Cerebellar cortex (tissue), 1 donor: ENCODE measurements at places on chromosomes 11 and 22.
A peak's percentile ranks its signal among the peaks of the same experiment; 100 is the strongest.

- no peak for DNase-seq
Observed at GRCh38 chr22:47575291-47575690, 812.8 kb downstream of the TBC1D22A start.

DNA sequence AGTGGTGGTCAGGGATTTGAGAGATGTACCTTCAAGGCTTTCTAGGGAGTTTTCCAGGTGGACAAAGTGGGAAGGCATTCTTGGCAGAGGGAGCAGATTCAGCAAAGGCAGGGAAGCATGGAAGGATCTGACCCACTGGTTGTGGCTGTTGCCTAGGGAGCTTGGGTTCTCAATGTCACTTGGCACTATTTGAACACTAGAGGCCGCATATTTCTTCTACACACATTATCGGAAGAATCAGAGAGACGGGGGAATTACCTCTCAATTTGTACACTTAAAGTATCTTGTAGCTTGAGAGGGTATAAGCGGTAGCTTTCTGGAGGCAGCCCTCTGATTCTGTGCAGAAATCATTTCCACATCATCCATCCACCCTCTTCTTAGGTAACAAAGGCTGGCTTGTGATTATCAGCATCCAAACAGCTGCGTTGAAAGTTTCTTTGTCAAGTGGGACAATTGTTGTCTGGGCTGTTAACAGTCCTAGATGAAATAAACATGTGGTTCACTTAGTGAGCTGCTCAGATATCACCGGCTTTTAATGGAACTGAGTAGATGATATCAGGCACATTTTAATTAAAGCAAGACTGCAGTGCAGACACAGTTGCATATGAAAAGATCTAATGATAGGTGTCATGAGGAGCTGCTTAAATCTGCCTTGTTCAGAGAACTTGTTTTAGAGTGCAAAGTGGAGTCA is 2.6 kb downstream of the NELL1 start:
- DNase-seq: peak; percentile 14

DNA sequence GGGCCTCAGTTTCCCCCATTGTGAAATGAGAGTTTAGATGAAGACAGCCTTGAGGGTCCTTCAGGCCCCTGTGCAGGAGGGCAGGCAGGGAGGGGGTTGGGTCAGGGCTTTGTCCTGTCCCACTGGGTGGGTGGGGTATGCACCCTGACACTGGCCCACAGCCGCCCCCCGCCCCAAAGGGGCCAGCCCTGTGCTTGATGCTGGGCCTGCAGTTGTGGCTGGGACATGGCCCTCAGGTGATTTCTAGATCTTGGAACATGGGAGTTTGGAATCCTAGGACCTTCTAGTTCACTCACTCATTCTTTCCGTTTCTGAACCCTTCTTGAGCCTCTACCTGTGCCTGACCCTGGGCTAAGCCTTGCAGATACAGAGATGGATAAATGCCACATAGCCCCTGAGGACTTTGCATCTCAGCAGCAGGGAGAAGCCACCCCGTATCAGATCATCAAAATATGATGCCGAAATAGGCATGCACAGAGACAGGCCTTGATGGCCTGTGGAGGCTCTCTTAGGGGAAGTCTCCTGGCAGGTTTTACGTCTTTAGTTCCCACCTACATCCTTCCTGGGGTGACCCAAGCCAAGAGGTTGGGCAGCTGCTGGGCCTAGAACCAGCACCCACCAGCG is 76.0 kb downstream of the FBLN1 start:
- DNase-seq: no peak

DNA sequence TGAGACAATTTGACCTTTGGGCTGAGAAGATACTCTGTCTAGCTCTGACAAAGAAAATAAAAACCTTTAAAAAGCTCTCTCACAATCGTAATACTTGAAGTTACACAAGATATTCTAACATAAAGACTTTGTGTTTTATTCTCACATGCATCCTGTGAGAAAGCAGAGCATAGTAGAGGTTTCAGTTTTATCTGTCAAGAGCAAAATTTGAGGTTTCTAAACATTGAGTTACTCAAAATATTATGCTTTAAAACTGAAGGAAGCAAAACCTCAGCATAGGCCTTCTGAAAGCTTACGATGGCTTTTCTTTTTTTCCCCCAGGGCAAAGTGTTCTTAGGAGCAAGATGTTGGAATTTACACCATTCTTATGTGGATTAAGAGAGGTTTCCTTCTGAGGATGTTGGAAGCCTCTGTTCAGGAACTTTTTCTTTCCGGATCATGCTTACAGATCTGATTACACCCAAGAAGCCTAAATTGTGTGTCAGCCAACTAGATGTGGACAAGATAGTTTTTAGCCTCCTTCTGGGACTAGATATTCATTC is 15.0 kb upstream of the OR51M1 start:
- no peak for DNase-seq

DNA sequence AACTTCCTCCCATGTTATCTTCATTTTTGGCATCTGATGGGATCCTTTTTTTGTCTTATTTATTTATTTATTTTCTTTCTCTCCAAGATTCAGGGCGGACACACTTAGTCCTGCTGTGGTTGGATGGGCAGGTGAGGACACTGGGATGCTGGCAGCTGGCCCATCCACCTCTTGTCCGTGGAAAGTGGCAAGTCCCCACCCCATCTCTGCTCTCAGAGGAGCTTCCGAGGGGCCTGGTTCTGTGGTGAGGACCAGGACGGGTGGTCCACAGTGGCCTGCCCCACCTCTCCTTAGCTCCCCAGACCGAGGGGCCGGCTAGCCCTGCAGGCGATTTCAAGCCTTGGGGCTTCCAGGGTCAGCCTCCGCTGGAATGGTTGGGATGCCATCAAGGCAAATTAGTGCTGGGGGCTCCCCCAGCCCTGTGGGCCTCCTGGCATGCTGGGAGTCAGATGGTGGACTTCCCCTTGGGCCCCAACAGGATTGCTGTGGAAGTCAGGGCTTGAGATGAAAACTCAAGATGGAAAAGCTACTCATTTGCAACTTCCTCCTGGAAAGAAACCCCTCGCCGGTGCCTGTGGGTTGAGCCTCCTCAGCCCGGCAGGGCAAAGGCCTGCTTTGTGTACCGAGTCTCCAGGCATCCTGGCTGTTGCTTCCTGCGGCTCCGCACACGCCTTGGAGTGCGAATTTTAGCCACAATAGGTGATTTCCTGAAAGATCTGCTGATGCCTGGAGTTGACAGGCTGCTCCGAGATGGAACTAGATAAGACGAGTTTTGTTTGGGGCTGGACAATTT is 31.2 kb upstream of the LINC01488 start:
- DNase-seq: no peak

GRCh38 chr11:62577046-62577714 is 3.5 kb upstream of the EEF1G start:
- DNase-seq: no peak

DNA sequence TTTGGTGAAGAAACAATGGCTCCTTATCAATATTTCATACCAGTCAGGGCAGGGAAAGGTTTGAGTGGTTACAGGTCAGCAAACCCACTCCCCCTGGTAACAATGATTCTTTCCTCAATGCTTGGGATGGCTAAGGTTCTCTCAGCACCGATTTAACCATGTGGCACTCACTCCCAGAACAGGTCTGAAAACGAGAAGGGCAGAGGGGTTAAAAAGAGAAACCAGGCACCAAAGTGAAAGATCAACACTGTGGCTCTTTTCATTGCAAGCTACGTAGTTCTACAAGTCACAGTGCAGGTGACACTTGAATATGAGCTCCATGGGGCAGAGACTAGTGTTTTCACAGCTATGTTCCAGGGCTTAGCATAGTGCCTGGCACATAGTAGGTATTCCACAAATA is 132.4 kb downstream of the PLEKHA7 start:
- DNase-seq: no peak

DNA sequence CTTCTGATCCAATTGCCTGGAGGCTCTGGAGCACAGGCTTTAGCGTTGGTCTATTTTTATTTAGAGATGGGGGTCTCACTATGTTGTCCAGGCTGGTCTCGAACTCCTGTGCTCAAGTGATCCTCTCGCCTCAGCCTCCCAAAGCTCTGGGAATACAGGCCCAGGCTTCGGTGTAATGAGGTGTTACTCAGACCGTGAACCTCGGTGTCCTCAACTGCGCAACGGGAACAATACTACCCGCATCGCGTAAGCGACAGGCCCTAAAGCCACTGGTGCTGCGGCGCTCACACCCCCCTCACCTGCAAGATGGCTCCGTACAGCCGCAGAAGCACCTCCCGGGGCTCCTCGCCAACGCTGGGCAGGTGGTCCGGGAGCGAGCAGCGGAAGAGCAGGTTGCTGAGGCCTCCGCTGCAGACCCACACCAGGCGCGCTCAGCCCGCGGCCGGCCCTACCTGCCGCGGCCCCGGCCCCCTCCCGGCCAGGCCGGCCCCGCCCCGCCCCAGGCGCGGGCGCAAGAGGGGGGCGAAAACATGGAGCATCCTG is 628 bp downstream of the CHKB start:
- peak; percentile 39 for DNase-seq

DNA sequence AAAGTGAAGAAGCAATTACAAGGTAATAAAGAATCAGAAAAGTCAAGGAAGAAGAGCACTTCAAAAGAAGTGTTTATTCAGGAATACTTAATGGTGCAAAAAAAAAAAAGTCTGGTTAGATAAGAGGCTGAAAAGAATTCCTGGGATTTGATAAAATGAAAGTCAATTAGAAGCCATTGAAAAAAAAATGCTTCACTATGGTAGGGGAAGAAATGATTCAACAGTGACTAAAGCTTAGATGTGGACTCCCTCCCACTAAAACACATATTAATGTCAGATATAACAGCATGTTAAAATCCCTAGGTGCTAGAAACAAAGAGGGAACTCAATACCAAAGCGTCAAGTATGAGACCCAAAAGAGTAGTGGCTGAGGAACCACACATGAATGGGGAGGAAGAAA is 335.3 kb upstream of the PITPNB start:
- DNase-seq: no peak

- DNase-seq: peak; percentile 83
Observed at GRCh38 chr22:41301085-41302020, at the start of gene ZC3H7B. TSS of gene ZC3H7B (plus strand) at chr22:41301525. CDS start at chr22:41320661, 19,136 bp downstream.

- DNase-seq: no peak
Observed at GRCh38 chr11:9720290-9720630, 56.4 kb downstream of the SWAP70 start.

- no peak for DNase-seq
Observed at GRCh38 chr22:48177631-48178030, 1415.2 kb downstream of the TBC1D22A start.

DNA sequence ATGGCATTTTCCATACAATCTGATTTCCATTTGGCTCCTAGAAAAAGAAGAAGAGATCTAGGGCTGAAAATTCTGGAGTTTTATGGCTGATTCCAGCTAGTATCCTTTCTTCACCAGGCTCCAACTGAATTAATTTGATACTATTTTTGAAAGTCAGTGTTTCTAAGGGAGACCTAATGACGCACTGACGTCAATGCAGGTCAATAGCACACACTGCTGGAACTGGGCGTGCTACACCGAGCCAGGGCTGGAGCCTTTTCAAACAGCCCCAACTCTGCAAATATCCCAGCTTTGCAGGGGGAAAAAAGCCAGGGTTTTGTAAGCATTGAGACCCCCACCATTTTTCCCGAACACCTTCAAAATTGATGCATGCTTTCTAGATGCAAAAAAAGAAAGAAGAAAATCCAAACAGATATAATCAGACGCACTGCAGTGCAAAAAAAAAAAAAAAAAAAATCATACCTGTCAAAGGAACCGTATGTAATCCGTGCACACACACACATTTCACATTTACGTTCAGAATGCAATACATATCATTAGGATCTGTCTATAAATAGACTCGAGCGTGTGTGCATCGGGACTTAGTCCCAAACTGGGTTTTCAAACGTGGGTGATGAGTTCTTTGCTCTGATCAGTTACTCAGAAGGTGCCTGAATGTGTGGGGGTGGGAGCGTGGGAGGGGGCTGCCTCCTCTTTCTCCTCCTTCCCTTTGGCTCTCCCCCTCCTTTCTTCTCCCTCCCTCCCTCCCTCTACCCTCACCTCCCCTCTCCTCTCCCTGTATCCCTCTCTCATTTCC is 124.5 kb upstream of the HSD17B12 start:
- DNase-seq: peak; percentile 69

GRCh38 chr11:76666830-76667229 is 3.7 kb downstream of the LRRC32 start:
- no peak for DNase-seq

DNA sequence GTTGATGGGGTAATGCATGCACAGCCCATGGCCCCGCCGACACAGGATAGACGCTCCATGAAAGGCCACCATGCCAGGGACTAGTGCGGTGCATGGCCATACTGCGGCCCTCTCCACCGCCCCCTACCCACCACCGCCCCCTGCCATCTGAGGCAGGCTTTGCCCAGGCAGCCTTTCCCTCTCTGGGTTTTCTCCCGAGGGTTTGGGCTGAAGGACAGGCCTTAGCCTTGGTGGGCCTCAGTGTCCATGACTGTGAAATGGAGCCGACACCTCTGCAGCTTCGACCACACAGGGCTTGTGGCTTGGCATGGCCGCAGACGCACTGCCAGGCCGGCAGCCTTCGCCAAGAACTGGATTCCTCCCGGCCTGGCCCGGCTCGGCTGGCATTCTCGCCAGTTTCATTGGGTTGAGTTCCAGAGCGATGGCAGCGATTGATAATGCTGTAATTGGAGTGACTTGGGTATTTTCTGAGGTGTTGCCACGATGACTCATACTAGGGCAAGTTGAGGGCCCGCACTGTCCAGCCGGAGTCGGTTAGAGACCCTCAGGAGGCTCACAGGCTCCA is 111.3 kb downstream of the WNT7B start:
- DNase-seq: no peak

GRCh38 chr11:105049481-105049880 is 4.3 kb upstream of the CARD16 start:
- DNase-seq: no peak

GRCh38 chr11:2794968-2795322 is 90.6 kb downstream of the CDKN1C start:
- no peak for DNase-seq

DNA sequence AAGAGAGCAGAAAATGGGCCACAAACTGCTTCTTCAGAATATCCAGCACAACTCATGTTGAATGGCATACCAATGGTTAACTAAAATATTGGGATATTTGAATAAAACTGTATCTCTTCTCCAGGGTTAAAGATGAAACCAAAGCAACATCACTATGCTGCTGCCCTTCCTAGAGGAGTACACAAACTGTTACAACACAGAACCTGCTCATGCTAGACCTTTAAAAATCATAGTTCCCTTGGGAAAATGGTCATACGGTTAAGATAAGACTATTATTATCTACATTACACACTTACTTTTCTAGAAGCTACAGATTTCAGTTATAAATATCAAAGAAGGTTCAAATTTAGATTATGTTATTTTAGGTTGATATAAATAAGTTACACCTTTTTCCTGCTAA is 78.6 kb upstream of the TP53AIP1 start:
- no peak for DNase-seq

DNA sequence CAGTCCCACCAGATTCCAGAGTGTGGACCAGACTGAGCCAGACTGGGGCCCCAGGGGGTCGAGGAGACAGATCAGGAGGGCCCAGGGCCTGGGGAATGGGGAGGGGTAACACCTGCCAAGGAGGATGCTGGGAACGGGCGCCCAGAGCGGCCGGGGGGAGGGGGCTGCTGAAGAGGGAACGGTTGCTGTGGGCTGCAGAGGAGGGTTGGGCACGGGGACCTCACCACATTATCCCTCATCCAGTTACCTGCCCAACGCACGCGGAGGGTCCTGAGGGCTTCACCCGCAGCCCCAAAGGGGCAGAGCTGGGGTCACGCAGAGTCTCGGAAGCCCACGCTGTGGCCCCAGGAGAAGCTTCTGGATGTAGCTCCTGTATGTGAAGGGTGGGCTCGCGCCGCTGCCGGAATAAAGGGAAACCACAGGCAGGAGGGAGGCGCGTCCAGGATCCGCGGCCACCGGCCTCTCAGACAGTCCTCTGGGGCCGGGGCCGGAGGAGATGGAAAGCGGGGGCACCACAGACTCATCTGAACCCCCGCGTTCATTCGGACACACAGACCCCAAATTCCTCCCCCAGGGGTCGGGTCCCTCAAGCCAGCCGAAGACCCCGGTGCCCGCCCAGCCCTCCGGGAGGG is 866 bp upstream of the SELENOO start:
- no peak for DNase-seq
